ENCODE measurements at places on chromosomes 5 and 9.

GRCh38 chr5:143061161-143061945 lies 291.2 kb downstream of the ARHGAP26 start:
- no peak for DNase-seq

DNA sequence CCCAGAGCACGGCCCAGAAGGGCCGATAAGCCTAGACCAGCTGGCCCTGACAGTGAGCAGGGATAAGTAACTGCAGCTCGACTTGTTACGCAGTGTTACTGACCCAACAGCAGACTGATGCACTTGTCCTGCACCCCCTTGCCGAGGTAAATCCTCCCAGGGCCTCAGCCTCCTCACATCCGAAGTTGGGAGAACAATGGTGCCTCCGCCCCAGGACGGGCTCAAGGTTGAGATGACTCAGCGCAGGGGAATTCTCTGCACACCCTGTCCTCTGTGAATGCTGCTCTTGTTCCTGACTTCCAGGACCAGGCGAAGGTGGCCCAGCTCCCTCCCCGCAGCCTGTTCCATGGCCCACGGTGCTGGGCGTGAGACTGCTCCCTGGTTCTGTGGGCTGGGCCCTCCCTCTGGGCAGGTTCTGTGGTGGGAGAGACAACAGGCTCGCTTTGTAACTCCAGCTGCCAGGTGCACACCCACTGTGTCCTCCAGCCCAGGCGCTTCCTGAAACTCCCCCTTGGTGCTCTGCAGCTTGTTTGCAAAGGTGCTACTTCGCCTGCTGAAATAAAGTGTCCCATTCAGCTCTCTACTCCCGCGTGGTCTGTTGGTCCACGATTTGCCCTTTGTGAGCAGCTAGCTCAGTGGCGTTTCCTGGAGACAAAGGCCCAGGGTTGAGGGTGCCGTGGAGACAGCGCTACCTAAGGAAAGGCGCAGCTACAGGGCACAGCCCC lies 40.1 kb upstream of the SLC6A19 start:
- no peak for DNase-seq

GRCh38 chr9:38687389-38687842 lies 32.5 kb downstream of the FAM240B start:
- no peak for DNase-seq

DNA sequence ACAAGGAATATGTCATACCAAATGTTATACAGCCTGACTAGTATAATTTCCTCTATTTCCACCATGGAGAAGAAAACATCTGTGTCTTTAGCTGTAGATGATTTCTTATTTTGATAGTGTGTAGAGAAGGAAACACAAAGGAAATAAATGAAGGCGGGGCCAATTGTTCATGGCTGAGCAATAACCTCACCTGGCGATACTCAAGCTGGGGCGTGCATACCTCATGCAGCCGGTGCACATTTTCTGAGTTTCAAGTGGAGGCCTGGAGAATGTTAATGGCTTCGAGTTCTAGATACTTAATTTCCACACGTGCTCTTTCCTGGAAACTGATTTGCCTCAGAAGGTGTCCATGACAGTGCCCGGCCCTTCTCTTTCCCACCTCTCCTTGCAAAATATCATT lies 127.4 kb upstream of the TAF11L2 start:
- no peak for DNase-seq
